ENCODE measurements at places on chromosomes 4 and X. TPM values are rescaled to one million over a fixed set of nuclear protein-coding genes. Genes with fewer than 3 reads are reported as not detected.

The SGCB gene
- 7.7 TPM for total RNA-seq

The ARHGEF9 gene
- total RNA-seq = 13.3 TPM

The ZNF330 gene
- total RNA-seq = 64.5 TPM

The STPG2 gene
- total RNA-seq = not detected

The OTUD6A gene
- total RNA-seq = not detected

GRCh38 chr4:119228406-119228805 is 15.9 kb downstream of the USP53 start:
- DNase-seq = no peak

DNA sequence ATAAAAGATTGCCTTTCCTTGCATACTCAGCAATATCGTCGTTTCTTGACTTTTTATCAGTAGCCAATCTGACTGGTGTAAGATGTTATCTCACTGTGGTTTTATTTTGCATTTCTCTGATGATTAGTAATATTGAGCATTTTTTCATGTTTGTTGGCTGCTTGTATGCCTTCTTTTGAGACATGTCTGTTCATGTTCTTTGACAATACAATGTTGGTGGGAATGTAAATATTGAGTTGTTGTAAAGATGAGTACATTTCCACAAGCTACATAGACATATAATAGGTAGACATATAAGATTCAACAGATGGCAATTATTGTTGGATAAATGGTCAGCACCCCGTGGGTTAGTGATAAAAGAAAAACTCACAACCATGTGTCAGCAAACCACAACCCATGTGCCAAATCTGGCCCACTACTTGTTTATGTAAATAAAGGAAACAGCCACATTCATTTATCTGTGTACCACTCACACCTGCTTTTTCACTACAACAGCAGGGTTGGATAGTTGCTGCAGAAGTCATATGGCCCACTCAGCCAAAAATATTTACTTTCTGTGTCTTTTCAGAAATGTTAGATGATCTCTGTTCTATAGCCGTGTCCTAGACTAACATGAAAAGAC is 153.1 kb upstream of the VCX start:
- DNase-seq = no peak

DNA sequence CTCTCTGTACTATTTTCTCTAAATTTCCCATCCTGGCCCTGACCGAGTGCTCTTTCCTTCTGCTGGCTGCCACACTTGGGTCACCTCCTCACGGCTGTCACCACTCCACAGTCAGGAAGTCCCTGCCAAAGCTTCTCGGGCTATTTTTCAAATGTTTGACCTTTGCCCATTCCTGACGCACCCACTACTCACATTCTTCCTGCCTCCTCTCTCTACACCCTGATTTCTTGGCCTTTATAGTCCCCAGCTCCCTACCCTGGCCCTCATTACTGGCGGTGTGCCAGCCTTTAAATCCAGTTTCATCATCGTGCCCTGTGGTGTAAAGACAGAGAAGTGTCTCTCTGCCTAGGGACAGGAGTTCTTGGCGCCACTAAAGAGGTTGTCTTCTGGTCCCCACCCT is 46.4 kb upstream of the GATB start:
- no peak for DNase-seq

GRCh38 chr4:99099311-99099710 is 10.7 kb upstream of the ADH5 start:
- DNase-seq = no peak

DNA sequence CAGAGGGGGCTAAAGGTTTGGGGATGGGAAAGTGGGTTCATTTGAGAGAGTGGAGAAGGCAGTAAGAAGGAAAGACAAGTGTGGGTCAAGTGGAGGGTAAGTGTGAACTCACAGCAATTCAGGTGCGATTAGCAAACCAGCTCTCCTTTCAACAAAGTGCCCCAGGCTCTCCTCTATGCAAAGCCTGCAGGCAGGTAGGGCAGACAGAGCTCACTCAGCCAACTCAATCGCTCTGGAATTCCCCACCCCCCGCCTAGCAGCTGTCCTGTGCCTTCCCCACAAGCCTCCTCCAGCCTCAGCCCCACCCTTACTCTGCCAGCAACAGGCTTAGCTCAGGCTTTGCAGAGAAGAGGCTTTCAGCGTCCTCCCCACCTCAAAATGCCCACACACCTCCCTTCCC is 14.8 kb upstream of the MAMLD1 start:
- DNase-seq = no peak

GRCh38 chrX:45557387-45557786 is 356.7 kb upstream of the DIPK2B start:
- no peak for DNase-seq

DNA sequence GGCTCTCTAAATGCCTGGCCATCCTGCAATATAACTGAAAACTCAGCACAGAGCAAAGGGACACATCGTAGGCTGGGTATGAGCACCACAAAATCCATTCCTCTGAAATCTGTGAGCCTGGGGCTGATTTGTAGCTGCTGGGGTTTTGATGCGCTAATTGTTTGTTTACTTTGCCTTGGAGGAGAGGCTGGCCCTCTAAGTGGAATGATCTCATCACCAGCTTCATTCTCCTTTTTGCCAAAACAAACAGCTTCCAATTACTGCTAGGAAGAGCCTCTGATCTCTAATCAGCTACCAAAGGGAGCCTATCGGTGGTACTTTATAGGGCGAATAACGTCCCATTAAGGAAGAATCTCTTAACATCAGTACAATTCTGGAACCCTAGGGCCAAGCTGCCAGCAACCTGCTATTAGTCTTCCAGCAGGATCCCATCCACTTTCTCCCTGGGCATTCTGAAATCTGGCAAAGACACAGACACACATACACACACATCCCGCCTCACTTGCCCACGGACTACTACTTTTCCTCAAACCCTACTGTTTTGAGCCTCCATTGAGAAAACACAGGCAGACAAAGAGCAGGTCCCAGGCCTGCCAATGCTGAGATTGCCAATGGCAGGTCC is 5.8 kb downstream of the ANOS1 start:
- DNase-seq = no peak

DNA sequence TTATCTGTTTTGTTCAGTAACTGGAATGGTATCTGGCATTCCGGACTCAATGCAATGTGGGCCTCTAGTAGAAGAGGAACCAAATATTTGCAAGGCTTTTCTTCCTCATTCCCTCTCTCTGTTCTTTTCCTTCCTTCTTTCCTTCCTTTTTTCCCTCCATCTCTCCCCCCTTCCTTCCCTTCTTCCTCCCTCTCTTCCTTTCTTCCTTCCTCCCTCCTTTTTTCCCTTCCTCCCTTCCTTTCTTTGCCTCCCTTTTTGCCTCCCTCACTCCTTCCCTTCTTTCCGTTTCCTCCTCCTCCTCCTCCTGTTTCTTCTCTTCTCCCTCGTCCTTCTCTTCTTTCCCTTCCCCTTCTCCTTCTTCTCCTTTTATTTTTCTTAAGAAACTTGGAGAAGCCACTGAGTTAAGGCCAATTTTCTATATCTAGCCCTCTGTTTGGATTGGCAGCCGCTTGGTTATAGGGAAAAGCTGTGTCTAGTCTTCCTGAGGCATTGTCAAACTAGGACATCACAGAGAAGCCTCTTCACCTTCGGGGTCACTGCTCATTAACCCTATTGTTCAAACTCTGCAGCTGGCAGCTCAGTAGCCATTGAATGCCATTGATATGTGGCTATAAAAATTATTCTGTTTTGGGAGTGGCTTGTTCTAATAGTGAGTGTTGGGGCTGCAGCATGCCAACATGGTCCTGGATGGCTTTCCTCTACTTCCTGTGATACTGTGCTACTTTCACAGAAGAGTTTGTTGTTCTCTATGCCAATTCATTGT is 95.9 kb downstream of the CFAP299 start:
- DNase-seq = no peak

DNA sequence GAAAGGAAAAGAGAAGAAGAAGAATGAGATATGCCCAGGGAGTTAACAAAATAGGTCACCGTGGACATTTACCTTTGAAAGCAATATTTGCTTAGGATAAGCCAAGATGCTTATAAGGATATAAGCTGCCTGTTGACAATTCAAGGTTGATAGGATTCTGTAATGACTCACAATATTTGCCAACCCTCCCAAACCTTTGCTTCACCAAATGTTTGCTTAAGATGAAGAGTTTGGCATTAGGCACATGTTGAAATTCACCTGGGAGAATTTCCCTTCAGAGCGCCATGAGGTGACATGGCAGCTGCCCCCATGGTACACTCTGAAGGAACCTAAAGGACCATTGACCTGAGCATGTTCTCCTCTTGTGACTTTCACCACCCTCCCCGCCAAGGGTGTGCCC is 4.6 kb downstream of the PALLD start:
- no peak for DNase-seq

DNA sequence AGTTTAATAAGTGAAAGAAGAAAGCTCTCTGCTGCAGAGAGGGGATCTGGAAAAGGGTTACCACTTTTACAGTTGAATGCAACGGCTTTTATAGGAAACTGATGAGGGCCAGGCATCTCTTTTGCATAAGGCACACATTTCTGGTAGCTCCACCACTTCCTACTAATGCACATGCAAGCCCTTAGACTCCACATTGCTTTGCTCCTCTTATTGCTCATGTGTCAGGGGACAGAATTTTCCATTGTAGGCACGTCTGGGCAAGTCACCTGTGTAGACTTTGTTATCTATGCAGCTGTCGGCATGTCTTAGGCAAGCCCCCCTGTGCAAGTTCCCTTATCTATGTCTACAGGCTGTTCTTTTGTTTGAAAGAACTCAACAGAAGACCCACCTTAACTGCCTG is 294.6 kb upstream of the STS start:
- no peak for DNase-seq

DNA sequence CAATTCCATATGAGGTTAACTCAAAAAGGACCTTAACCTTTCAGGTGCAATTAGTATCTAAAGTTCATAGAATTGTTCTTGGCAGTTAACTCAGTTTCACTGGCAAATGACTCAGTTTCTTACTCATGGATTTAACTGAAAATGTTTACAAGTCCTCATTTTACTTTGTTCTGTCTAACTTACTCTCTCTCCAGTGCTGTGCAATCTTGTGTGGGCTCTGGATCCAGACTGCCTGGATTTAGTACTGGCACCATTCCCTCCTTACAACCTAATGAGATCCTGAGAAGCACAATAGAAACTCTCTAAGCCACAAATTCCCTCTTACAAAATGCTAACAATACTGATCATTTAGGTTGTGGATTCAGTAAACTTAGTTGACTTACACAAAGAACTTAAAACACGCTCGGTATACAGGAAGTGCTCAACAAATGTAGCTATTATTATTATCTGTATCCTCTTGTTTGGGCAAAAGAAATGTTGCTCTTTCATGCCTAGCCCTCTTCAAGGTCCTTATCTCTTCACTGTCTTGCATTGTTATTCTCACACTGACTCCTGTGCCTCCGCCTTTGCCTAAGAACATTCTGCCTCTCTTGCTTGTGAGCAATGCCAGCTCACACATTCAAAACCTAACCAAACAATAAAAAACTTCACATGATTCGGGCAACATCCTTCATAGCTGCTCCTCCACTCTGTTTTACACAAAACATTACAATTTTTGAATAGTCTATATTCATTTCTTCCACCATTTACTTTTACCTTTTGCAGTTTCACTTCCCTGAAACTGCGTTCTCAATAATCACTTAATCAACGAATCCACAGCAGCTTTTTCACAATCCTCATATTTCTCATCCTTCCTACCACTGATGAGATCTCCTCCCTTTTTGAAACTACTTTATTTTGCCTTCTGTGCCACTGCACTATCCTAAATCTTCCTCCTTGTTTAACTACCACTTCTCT is 91.8 kb downstream of the PDE5A start:
- no peak for DNase-seq

DNA sequence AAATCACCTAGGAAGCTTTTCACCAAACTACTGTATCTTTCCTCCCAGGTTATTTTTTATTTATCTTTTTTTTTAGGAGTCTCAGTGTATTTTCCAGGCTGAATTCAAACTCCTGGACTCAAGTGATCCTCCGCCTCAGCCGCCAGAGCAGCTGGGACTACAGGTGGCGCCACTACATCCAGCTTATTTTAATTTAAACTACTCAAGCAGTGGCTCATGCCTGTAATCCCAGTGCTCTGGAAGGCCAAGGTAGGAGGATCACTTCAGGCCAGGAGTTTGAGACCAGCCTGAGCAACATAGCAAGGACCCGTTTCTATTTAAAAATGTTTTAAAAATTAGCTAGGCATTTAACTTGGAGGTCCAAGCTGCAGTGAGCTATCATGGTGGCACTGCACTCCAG is 37.8 kb downstream of the LEF1 start:
- DNase-seq = no peak

- no peak for DNase-seq
Observed at GRCh38 chrX:133495464-133496391, 80.4 kb upstream of the GPC4 start.

GRCh38 chrX:136303041-136303440 is 2.3 kb downstream of the ADGRG4 start:
- no peak for DNase-seq

DNA sequence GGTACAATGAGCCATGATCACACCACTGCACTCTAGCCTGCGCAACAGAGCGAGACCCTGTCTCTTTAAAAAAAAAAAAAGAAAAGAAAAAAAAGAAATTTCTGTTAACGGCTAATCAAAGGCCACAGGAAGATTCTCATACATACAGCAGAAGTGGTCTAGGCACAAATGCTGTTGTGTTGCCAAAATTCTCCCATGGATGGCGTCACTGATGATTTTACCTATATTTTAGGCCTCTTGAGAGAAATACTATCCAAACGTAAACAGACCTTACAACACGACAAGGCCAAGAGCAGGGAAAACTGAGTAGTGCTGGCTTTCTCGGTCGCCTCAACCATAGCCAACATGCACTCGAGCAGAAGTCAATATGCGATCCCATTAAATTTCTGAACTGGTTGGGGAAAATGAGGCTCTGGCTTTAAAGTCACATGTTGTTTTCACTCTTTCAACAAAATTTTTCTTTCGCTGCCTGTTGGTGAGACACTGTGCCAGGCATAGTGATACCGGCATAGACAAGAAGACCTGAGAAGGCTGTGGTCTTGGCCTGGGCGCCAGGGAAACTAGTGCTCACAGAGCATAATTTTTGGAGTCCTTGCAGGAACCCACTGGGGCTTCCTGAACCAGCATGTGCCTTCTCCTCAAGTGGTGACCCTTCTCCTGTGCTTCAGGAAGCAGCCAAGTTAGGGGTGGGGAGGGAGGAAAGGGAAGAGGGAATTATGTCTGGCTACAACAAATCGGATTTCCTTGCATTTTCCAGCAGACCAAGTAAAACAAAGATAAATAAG is 20.6 kb downstream of the SH3KBP1 start:
- DNase-seq = no peak

DNA sequence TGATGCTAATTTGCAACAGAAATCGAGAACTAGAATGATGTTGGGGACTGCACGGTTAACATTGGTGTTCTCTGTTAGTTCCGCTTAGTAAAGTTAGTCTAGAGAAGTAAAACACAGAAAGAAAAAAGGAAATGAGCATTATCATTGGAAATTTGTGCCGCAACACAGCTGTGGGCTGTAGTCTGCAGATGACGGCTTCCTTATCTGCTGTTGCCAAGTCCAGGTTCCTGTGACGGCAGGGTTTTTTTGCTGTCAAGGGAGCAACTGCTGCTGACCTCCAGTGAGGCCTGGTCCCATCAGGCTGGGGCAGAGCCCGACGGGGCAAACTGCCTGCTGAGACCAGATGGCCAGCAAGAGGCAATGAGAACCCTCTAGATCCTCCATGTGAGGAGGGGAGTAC is 38.9 kb upstream of the PHEX start:
- no peak for DNase-seq
